NCI-H524 treated with DMSO at 0.1 percent for 48 hours (cell line): ENCODE measurements at places on chromosomes 11 and 22.

DNA sequence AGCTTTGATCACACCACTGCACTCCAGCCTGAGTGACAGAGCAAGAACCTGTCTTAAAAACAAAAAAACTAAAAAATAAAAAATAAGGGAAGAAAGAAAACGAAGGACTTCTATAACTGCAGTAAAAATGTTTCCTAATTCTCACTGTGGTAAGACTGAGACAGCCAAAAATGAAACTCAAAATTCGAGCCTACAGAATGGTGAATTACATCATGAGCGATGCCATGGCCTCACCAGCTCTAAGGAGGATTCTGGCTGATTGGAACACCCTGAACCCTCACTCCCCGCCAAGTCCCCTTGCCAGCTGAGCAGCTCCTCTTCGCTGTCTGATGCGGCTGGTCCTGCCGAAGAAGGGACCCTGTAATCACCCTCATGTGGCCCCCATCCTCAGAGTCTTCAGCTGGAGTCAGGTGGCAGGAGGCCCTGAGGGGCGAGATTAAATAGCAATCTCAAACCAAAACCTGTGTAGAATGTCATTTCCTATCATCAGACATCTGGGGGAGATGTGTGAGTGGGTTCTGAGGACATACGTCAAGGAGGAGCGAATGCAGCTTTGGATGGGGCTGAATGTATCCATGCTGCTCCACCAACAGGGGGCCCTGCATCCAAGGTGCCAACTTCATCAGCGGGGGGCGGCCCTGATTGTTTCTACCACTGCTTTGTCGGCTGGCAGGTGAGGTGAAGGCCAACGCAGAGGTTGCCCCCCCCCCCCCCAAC is 29.2 kb downstream of the PDGFB start:
- DNase-seq, result no peak

DNA sequence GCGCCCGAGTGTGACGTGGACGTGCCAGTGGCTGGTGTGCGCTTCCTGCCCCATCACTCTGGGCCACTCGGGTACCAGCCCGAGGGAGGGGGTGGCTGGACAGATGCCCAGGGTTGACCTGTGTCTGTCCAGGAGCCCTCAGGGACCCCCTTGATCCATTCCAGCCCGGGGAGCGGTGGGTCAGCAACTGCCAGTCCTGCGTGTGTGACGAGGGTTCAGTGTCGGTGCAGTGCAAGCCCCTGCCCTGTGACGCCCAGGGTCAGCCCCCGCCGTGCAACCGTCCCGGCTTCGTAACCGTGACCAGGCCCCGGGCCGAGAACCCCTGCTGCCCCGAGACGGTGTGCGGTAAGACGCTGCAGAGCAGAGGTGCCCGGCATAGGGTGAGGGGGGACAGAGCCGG is 34.5 kb downstream of the MUC5B start:
- DNase-seq, result no peak

DNA sequence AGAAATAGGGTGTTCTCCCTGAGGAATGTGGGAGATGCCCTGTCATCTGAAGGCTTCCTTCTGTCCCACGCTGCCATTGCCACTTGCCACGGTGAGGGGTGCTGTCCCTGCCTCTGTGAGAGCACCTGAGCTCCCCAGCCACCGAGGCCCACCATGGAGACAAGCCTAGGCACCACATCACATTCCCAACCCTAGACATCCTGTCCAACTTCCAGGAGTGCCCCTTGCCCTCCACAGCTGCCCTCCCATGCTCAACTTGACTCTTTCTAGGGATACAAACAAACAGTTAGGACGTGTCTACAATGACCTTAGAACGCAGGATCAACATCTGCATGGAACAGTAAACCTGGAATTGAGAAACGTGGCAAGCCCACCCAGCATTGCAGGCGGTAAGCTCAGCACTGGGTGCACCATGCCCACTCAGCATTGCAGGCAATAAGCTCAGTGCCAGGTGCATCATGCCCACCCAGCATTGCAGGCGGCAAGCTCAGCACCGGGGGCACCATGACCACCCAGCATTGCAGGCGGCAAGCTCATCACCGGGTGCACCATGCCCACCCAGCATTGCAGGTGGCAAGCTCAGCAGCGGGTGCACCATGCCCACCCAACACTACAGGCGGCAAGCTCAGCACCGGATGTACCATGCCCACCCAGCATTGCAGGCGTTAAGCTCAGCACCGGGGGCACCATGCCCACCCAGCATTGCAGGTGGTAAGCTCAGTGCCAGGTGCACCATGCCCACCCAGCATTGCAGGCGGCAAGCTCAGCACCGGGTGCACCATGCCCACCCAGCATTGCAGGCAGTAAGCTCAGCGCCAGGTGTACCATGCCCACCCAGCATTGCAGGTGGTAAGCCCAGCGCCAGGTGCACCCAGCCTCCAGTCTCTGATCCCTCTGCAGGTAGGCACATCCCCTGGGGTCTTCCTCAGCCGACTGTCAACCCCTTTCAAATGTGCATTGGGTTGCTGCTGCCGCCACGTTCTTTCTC is 1463.9 kb downstream of the TBC1D22A start:
- DNase-seq, result no peak

DNA sequence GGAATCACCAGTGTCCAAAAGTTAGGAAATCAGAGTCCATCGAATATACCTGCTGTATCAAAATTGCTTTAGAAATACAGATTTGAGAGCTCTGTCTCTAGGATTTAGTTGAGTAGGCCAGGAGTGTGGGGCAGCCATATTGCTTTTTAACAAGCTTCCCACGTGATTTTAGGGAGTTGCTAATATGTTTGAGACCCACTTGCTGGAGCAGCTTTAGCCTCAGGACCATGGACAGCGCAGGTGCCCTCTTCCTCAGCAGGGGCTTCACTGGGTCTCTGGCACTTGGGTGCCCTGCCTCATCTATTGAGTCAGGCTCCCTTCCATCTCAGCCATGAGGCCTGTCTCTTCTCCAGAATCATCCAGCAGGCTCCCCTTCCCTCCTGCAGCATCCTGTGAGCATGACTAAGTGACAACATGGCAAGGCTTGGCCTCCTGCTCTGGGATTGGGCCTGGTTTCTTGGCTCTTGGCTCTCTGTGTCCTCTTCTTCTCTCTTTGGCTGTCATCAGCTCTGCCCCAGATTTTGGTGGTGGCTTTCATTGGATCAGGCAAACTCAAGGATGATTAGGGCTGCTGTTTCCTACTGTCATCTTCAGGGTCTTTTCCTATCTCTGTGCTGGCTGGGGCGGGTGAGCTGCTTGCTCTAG is 70.0 kb downstream of the SGSM1 start:
- no peak for DNase-seq

GRCh38 chr22:26631282-26631681 is 9.5 kb downstream of the CRYBA4 start:
- no peak for DNase-seq

- no peak for DNase-seq
These were observed 83.7 kb downstream of the EXT2 start for GRCh38 chr11:44179173-44179572.

DNA sequence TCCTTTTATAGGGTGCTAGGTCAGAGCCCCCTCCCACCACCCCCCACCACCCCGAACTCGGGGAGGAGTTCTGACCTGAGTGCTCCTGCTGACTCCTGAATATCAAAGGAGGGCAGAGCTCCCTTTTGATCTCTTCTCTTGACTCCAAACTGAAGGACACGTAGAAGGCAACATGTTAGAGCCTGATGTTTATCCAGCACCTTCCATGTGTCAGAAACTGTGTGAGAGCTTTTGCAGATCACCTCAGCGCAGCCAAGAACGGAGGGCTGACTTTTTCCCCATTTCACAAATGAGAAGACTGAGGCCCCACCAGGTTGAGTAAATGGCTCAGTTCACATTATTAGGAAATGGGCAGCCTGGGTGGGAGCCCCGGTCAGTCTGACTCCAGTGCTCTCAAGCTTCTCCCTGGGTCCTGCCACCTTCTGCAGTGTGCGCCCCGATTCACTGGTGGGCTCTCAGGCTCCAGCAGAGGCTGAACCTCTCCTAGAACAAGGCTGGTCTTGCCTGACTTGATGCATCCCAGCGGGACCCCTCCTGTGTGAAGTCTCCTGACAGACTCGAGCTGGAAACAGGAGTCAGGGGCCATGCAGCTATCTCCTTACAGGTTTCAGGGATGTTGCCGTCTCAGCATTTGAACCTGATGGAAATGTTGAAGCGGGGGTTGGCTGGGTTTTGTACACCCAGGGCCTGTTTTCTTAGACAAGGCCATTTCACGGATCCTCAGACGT is 98.5 kb downstream of the TSPAN18 start:
- DNase-seq, result no peak

GRCh38 chr22:41344189-41344788 is 37.5 kb upstream of the TEF start:
- no peak for DNase-seq

DNA sequence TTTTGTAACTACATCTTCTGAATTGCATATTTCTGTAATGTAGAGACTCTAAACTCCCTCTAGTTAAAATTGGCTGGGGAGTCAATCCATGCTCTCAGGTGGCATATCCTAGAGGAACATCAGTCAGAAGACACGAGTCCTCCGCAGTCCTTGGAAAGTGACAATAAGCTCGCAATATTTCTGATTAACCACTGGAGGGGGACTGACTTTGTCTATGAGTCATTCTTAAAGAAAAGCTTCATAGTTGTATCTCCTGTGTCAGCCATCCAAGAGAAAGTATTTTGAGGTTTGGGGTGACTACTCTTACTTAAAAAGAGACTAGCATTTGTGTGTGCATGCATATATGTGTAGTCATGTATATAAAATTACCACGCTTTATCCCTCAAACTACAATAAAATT is 60.2 kb downstream of the SLN start:
- DNase-seq, result no peak

DNA sequence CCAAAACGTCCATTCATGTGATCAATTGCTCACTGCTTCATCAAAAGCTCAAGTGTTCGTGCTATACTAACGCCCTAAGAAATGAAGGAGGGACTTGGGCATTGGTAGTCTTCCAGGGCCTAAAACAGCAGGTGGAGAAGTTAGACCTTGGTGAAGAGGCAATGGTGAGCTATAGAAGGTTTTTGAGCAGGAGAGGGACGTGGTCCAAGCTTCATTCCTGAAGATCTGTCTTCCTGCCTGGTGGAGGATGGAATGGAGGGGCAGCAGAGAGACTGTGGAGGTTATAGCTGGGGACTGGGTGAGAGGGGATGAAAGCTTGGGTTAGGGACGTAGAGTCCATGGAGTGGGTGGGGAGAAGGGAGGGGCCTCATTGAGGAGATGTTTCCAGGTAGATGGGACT is 97.7 kb downstream of the TP53I11 start:
- DNase-seq, result no peak

- DNase-seq, result no peak
These were observed 36.5 kb downstream of the MS4A2 start for GRCh38 chr11:60124802-60125432.

DNA sequence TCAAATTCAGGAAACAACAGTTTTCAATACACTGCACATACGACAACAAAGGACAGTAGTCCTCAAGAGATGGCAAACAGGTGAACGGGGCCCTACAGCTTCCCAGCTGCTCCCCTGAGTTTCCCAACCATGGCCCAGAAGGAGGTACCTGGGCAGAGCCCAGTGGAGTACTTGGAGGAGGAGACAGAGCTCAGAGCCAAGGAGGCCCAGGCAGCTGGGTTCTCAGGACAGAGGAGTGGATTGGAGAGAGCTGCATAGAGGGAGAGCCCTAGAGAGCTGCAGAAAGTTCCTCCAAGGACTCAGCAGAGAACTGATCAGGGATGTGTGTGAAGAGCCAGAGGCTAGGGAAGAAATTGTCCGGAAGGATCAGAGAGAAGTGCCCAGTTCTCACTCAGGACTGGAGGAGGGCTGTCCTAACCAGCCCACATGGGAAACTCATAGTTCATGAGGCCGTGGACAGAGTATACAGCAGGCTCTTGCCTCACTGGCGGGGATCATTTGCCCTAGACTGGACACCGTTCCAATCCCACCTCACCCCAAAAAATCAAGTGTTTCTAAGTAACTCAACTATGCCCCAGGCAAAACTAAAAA is 7.6 kb upstream of the ASCL2 start:
- no peak for DNase-seq

- no peak for DNase-seq
These were observed 1.1 kb downstream of the SEPTIN5 start for GRCh38 chr22:19715188-19715930.

- DNase-seq, result no peak
These were observed 40.5 kb downstream of the BRD1 start for GRCh38 chr22:49786976-49787706.

DNA sequence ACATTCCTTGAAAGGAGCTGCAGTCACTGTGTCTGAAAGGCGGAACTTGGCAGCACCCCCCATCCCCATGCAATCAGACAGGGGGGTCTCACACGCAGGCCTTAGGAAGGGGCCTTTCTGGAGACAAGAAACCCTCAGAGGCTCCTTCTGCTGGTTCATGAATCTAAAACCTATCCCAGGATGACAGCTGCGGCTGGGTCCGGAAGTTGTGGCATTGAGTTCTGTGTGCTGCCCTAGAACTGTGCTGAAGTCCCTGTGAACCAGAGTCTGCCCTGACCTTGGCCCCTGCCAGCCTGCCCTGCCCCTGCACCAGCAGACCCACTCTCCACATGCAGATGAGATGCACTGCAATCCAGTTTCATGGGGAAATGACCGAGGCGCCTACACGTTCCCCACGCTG is 268.0 kb downstream of the CTTN start:
- no peak for DNase-seq

- DNase-seq, result no peak
These were observed 1.4 kb upstream of the PDGFB start for GRCh38 chr22:39246217-39246616.

DNA sequence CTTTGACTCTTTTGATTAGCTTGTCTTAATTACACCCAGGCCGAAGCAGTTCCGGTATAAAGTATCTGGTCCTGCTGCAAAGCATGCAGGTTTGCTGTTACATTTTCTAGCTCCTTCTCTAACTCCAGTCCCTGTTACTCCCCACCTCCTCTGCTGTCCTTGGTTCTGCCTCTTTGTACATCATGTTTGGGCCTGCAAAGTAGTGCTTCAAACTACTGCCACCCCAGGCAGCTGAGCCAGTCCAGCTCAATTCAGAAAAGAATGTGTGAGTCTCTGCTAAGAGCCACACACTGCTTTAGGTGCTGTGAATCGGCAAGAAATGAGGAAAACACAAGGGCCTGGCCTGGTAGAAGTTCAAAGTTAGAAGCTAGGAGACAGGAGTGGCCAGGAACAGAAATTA is 136.0 kb downstream of the SERGEF start:
- no peak for DNase-seq

- no peak for DNase-seq
These were observed 10.7 kb upstream of the POGLUT3 start for GRCh38 chr11:108508653-108509593.

GRCh38 chr11:21537980-21538379 is 654.9 kb upstream of the ANO5 start:
- DNase-seq, result no peak

DNA sequence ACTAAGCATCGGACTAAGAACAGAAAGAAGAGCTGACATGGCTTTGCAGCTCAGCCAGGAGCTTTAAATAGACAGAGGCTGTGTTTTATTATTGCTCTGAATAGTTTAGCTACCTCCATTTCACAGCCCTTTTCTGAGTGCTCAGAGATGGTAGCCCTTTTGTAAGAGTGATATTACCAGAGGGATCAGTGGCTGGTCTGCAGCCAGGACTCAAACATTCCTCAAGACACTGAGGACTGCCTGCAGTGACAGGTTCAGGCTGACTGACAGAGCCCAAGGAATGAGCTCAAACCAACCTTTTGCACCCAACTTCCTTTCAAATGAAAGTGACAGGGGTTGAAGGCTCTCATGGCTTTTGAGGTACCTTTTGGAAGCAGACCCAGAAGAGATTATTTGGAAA is 189.0 kb downstream of the DDX10 start:
- DNase-seq, result no peak
